Hepatocyte (in vitro differentiated cells): ENCODE measurements at places on chromosomes 6 and 20.

DNA sequence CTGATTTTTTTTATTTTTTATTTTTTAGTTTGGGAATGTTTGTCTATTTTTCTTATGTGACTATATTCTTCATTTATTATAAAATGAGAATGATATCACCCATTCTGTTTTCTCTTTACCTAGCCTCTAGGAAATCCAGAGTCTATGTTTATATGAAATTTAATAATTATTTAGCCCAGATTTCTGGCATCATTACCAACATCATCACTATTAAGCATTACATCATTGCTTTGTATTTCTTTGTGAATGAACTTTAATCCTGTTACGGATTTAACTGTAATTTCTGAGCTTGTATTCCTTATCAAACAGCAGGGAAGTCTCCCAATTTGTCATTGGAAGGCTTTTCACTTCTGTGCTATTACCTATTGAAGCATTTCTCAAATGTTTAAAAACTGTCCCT, 72.7 kb upstream of the NOX3 start:
- no peak for DNase-seq

- DNase-seq: no peak
These were observed 8.3 kb downstream of the AGPAT4 start for GRCh38 chr6:161265554-161265953.

GRCh38 chr20:20895537-20895936, 183.1 kb upstream of the RALGAPA2 start:
- DNase-seq: no peak

DNA sequence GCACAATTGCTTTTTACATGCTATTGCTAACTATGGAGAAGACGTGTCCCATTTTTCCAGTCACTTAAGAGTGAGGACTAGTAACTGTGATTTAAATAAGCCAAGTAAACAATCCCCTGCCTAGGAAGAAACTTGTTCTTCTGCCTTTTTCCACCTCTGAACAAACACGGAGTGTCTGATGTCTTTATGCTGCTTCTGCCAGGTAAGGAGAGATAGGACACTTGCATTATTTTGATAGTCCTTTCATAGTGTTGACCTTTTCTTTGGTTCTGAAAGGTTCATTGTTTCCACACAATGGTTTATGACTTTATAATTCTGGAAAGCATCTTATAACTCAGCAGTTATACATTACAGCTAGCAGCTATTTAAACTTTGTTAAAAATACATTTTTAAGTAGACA, 8.4 kb downstream of the LRP11 start:
- no peak for DNase-seq

DNA sequence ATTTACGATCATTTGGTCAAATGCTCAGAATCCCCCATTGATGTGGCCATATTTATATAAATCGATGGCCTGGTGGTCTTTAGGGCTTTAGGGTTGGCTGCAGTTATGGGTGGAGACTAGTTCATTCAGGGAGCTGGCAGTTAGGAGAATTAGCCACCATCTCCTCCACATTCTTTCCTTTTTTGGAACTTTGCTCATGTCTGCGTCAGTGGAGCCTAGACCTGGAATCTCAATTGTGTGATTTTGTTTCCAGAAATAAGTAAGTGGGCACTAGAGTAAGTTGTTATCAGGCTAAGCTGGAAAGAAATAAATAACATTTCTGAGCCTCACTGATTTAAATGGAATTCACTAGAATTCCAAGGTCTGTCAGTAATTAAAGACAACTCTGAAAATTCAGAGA, 29.0 kb upstream of the ELOVL5 start:
- DNase-seq: no peak

- DNase-seq: no peak
These were observed 30.9 kb downstream of the PYGB start for GRCh38 chr20:25278636-25279361.

DNA sequence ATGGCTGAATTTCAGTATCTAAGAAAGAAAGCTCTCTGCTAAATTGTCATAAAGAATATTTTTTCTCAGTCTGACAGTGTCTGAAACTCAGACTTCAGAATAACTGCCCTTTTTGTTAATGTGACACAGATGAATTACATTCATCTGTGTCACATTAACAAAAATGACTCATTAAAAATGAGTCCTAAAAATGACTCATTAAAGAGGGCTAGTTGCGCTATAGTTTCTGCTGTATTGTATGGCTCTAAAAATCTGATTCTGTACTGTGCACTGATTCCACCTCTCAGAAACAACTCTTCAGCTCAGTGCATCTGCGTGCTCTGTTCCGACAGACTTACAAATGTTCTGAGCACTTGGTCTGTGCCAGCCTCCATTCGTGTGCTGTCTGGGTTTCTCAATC, 15.0 kb downstream of the RNF114 start:
- no peak for DNase-seq

DNA sequence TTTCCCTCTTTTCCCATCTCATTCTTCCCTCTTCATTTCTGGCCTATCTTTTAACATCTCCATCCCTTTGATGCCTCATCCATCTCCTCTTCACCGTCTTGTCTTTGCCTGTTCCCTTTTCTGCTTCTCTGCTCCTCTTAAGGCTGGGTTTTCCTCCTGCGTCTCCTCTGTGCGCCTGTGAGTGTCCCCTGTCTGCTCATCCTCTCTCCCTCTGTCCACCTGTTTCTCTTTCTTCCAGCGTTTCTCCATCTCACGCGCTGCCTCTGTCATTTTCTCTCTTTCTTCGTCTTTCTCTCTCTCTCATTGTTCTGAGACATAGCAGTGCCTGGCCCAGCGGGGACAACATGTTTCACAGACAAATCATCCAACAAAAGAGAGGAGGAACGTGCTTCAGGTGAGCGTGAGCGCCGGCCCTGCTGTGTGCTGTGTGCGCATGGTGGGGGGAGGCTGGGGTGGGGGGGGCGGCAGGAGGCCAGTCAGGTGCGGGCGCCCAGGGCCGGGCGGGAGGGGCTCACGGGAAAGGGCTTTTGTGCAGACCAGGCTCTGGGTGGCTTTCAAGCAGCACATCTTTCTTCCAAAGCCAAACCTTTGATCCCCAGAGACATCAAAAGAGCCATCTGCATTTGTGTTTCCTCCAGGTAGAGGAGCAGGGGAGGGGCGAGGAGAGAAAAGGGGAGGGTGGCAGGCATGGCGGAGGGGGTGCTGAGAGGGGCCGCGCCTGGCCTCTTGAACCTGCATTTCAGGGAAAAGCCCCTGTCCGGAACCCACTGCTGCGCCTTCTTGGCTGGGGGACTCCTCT, 121.3 kb downstream of the VEGFA start:
- no peak for DNase-seq

- DNase-seq: no peak
These were observed 6.9 kb downstream of the MANBAL start for GRCh38 chr20:37296371-37296770.

DNA sequence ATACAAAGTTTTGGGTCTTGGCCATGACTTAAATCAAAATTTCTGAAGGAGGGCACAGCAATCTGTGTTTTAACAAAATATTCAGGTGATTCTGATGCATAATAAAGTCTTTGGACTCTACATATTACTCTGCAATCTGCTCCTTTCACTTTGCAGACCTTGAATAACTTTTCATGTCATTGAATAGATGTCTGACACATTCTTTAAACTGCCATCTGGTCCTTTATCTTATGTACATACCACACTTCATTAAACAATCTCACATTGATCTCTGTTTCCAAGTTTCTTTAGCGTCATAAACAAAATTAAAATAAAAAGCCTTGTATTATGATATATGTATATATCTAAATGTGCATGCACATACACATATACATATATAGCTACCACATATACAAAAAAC, 831.2 kb downstream of the MAFB start:
- no peak for DNase-seq

DNA sequence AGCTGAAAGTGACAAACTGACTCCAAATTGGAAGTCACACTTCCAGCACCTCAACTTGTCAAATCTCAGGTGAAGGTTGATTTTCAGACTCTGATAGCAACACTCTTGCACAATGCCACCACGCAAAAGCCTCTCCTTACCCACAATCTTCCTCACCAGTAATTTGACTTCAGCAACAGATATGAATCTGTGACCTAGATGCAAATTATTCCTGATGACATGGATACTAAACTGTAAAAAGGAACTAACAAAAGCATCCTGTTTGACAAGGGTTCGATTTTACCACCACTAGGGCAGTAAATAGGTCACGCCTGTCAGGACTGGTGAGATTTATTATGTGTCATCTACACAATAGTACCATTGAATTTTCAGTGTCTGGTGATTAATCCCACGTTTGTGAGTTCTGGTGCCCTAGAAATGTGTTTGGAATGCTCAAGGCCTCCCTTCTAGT, 134.4 kb upstream of the COL21A1 start:
- peak; percentile 38 for DNase-seq

DNA sequence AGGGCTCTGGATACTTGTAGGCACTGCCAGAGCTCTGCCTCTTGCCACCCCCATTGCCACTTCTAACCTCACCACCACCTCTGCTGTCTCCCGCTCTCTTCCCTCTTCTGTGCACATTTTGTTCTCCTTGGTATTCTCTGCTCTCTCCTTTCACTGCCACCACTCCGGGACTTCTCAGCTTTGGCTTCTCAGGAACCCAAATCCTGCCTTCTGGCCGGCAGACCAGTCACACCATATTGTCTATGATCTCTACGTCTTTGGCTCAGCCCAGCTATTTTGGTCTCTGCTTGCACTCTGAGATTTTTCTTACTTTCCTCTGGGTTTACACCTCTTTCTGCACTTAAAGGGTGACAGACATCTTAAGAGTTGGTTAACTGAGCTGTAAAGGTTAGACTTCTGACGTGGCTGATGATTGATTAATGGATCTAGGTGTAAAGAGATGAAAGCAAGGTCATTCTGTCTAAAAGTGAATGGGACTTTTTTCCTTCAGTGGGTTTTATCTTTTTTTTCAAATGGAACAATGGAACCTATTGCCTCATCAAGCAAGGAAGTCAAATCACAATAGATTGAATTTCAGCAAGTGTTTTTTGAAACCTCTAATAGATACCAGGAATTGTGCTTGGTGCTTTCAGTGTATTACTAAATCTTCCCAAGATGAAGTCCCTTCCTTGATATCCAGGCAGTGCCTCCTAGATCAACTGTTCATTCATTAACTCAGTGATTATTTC, 13.8 kb downstream of the MMP24 start:
- DNase-seq: no peak

DNA sequence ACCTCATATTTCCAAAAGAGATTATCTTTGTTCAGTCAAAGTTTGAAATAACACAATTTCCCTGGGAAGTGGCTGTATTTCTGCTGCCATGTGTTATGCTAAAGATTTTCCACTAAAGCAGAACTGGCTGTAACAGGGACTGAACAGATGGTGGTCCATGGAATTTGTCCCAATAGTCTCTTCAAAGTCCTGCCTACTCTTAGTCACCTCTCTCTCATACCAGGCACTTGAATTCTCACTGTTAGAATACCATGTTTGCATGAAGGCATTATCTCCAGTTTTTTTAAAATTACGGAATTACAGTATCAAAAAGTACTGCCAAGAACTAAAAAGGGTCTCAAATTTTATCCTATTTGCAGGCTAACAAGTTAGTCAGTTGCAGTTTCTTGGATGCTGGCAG, 105.0 kb upstream of the HDDC2 start:
- DNase-seq: no peak

DNA sequence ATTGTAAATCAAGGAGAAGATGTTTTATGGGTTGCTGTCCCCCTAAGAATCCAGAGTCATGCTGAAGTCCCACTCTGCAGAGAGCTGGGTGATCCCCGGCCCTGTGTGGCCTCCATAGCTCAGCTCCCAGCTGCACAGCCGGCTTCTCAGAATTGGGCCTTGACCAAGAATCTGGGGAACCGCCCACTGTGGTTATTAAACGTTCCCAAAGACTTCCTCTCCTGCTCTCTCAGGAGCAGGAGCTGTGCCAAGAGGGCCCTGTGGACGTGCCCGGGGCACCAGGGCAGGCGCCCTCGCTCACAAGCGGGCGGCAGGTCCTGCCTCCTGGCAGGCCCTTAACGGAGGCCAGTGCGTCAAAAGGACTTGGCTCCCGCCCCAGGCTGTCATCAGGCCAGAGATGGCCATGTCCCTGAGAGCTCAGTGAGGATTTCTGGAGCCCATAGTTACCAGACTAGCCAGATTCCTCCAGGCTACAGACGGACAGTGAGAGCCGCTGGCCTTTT, 30.4 kb downstream of the ZC3H12D start:
- peak; percentile 41 for DNase-seq

GRCh38 chr20:32488066-32488838, 96.9 kb downstream of the NOL4L start:
- no peak for DNase-seq

DNA sequence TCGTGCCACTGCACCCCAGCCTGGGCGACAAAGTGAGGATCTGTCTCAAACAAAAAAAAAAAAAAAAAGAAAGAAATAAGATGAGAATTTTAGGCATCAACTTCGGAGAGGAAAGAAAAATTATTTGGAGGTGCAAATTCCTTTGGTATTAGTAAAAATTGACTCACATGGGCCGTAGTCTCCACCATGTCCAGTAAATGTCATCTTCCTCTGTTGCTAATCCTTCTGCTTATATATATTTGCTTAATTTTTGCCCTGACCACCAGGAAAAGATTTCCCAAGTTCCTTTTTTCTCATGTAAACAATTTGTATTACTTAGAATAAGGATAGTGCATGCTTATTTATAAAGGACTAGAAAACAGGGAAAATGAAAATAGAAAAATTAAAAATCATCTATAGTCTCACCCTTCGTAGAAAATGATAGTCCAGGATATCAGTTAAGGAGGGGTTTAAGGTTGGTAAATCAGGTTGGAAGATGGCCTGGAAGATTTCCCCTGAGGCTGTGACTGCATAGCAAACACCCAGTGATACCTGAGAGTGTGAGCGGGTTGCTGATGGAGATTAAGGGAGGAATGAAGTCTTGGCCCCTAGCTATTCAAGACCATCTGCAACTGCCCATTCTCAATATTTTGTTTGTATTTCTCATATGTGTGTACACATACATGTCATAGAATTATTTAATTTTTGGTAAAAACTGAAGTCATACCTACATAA, 240.8 kb downstream of the ZNF217 start:
- DNase-seq: no peak

- no peak for DNase-seq
These were observed 454.1 kb downstream of the C6orf118 start for GRCh38 chr6:164855281-164855680.

- DNase-seq: no peak
These were observed 303.8 kb upstream of the MAN1A1 start for GRCh38 chr6:119653329-119653728.

DNA sequence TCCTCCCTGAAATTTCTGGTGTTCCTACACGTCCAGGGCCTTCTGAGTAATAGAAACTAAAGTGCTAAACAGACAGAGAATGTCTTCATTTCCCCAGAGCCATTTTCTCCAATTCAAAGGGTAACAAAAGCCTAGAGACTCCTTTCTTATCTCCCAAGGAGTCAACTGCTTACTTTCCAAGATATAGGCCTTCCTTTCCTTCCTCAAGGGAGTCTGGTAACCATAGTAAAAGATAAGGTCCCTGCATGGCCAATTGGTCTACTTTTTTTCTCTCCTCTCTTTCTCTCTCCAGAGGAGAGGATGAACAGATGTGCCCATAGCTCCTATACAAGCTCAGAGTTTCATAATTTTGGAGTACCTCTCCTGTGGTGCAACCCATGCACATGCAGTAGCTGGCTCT, 185.7 kb downstream of the ASCC3 start:
- no peak for DNase-seq

DNA sequence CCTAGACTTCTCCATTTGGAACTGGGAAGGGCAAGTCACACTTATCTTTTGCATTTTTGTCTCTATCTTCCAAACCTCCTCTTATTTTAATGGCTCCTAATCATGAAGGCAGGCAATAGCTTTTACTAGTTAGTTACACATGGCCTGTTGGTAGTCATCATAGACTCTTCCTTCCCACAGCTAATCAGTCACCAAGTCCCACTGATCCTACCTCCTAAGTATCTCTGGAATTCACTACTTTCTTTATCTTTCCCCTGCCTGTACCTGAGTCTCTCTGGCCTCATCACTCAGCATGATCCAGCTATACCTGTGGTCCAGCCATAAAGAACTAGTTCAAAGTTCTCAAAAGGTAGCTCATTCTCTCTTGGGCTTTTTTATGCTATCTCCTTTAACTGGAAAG, 18.8 kb downstream of the TMX4 start:
- DNase-seq: no peak
